NCI-H1048 (cell line): ENCODE measurements at places on chromosomes 11 and 22.

- no peak for DNase-seq
Observed at GRCh38 chr11:29395555-29396072, 621.2 kb downstream of the KCNA4 start.

GRCh38 chr22:41793871-41794270 is 6.6 kb upstream of the CCDC134 start:
- DNase-seq, result no peak

DNA sequence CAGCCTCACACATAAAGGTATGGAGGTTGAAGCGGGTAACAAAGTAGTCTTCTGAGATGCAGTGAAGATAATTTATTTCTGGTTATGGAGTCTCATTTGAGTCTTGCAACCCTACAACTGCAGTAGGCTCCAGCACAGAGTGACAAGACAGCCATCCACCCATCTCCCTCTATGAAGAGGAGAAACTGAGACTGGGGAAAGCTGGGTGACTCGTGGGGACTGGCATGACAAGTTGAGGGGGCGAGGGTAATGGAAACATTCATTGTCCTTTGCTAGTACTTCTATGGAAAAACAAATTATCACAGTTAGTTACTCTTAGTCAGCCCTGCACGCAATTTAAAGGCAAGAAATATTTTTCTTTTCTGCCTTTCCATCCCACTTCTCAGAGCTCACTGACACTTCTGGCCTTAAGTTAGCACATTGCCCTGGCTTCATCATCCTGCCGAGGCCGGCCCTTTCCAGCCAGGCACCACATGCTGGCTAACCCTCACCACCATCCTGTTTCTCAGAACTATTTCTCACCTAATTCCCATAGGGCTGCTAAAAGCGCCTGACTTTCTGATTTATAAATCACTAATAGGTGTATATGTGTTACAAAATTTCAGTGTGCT is 361.1 kb downstream of the ETS1 start:
- DNase-seq, result no peak

- DNase-seq, result no peak
Observed at GRCh38 chr11:7673724-7674434, 579 bp upstream of the CYB5R2 start.

DNA sequence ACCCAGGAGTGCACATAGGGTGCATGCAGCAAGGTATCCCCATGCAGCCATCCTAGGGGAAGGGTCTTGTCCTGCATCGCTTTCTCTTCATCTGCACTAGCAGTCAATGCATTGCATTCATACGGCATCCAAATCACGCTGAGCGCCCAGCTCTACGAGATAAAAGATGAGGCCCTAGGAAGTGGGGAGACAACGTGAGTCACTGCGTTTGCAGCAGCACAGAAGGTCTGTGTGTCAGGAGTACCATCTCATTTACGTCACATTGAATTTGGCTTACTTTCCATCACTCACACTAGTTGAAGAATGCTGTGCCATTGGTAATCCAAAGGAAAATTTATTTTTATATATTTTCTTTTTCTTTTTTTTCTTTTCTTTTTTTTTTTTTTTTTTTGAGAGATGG is 2.5 kb upstream of the ST14 start:
- no peak for DNase-seq

GRCh38 chr11:12066799-12067508 is 43.4 kb upstream of the MICAL2 start:
- DNase-seq, result no peak

- DNase-seq, result no peak
Observed at GRCh38 chr11:93467054-93467453, 76.1 kb downstream of the SMCO4 start.

DNA sequence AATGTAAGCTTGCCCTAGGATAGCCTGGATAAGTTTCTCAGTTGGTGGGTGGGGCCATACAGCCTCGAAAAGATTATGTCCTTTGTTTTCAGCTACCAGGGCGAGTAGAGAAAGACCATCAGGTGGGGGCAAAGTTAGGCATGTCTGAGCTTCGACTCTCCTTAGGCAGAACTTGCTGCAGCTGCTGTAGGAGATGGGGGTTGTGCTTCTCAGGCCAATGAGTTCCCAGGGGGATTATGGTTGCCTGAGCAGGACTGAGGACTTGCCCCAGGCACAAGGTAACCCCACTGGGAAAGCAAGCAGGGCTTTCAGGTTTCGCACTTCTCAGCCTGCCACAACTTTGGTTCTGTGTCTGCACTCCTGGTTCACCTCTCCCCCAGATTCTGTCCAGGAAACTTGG is 173.4 kb upstream of the SESN3 start:
- no peak for DNase-seq

DNA sequence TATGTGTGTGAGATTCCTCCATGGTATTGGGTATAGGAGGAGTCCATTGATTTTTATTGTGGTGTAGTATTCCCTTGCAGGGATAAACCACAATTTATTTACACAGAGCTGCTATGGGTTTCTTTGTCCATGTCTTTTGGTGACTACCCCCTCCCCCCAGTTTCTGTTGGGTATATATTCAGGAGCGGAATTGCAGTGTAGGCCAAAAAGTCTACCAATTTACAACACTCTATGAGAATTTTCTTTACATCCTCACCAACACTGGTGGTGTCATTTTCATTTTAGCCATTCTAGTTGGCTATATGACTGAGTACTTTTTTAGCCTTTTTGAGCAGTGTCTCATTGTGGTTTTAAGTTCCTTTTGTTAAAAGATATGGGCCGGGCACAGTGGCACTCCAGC is 55.2 kb upstream of the ATXN10 start:
- no peak for DNase-seq

- no peak for DNase-seq
Observed at GRCh38 chr11:82680252-82680651, 53.4 kb downstream of the FAM181B start.

DNA sequence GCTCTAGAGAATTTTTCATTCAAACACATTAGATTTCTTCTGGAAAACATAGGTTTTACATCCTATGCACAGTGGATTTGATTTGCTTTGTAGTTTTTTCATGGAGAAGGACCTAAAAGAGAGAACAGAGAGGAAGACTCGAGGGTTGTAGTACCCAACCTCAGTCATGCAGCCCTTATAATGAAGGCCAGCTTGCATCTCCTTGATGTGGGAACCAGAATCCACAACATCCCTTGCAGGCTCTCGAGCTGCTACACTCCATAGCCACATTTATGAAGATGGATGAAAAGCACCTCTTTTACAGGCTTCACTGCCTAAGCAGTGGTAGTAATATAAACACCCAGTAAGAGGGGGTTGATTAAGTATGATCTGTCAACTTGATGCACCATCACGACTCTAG is 9.5 kb upstream of the OR5B12 start:
- DNase-seq, result no peak

DNA sequence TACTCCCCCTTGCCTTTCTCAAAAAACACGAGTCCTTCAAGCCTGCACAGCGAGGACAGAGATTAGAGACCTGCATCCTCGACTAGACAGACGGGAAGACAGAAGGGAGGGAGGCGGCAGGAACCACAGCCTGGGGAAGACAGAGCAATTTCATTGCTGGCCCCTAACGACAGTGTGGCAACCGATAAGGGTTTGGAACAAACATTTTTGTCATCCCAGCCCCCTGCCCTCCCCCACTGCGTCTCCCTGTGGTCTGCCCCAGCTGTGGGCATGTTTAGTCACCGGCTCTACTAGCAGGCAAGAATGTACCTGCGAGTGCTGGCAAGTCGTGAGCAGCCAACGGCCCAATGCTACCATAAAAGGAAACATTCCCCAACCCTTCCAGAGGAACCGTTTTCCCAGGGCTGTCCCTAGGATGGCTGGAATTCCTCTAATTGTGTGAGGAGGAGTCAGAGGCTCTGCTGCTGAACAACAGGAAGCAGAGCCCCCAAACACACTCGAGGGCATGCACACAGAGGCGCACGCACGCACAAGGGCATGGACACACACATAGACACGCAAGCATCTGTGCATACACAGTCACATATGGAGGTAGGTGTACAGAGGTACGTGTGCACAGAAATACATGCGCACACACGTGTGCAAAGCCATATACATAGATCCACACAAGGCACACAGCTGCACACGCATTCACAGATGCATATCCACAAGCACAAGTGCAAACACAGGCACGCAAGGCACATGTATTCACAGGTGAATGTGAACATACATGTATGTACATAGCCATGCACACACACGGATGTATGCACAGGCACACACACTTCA is 58.3 kb downstream of the MYH9 start:
- DNase-seq, result no peak

GRCh38 chr11:71198141-71198822 is 54.1 kb downstream of the SHANK2 start:
- DNase-seq, result no peak

GRCh38 chr11:2742611-2743426 is 43.0 kb upstream of the KCNQ1OT1 start:
- no peak for DNase-seq

DNA sequence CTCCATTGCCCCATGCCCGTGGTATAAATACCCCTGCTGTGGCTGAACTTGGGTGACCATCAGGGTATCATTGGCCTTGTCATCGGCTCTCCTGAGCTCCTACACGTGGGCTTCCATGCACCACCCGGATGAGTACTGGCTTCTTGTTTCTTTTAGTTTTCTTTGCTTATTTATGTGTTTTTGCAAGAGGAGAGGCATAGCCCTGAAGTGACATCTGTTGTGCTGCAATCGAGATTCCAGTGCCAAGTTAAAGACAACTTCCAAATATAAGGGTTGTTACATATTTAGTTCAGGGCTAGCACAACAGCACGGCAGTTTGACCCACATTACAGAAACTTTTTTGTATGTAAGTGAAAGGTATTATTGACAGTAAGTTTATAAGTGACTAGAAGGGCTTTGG is 1087.1 kb downstream of the TBC1D22A start:
- no peak for DNase-seq

DNA sequence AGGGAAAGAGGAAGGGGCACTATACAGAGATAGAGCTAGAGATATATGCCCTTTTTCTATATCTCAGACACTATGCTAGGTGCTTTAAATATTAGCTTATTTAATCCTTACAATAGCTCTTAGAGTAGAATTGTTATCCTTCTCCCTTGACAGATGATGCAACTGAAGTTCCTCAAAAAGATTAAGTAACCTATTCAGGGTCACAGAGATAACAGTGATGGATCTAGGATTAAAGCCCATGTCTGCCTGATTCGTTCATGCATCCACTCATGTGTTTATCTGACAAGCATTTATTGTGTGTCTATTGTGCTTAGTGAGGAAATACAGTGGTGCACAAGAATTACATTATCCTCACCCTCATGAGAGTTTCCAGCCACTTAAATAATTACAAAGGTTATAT is 8.7 kb downstream of the CCDC83 start:
- no peak for DNase-seq

DNA sequence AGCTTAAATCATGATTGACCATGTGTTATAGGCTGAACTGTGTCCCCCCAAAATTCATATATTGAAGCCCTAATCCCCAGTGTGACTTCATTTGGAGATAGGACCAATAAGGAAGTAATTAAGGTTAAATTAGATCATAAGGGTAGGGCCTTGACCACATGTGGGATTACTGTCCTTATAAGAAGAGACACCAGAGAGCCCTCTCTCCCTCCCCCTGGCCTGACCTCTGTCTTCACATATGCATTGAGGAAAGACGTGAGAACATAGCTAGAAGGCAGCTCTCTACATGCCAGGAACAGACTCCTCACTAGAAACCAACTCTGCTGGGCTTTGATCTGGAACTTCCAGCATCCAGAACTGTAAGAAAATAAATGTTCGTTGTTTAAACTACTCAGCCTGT is 13.6 kb upstream of the NUP50 start:
- no peak for DNase-seq

- DNase-seq, result no peak
Observed at GRCh38 chr11:130003717-130004001, 1.0 kb upstream of the PRDM10 start.

GRCh38 chr11:59551659-59552521 is 40.6 kb downstream of the OR4D9 start:
- DNase-seq, result no peak

DNA sequence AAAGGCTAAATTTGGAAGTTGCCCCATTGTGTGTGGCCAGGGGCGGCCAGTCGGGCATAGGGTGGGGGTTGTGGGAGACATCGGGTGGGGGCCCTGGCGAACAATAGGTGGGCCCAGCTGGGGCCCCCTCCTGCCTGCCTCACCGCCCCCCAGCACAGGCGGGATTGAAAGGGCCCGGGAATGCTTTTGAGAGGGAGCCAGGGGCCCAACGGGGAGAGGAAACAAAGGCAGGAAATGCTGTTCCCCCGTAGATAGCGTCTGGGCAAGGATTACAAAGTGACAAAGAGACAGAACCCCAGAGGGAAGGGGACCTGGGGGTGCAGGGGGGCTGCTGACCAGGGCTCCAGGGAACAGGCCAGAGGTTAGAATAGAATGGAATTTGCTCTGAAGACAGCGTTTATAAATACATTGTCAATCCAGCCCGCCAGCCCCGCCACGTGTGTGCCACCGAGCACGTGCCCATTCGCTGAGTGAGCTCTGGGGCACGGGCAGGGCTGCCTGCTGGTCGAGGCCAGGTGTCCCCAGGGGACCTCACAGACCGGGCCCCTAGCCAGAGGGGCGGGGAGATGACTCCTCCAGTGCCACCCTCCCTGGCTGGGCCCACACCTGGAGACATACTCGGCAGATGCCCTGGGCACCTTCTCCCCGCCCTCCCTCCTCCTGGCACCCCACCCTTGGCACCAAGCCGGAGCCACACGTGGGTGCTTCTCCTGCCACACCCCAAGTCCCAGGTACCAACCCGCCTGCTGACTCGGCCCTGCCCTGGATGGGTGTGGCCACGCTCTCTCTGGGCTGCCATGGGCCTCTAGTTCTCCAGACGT is 9.7 kb downstream of the PDGFB start:
- DNase-seq, result no peak

- no peak for DNase-seq
Observed at GRCh38 chr22:39643311-39644083, 72.9 kb downstream of the CACNA1I start.

- DNase-seq, result no peak
Observed at GRCh38 chr22:38258895-38259294, 13.9 kb downstream of the TMEM184B start.

- no peak for DNase-seq
Observed at GRCh38 chr22:24985826-24986214, 33.3 kb downstream of the KIAA1671 start.

DNA sequence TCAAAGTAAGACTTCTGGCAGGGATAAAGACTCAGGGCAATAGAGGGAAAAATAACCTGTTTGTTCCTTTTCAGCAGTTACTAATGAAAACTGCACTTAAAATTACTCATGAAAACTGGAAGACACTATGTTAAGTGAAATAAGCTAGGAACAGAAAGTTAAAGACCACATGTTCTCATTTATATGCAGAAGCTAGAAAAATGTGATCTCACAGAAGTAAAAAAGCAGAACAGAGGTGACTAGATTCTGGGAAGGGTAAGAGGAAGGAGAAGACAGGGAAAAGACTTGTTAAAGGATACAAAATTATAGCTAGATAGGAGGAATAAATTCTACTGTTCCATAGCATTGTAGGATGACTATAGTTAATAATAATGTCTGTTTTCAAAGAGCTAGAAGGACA is 22.2 kb downstream of the HPS5 start:
- no peak for DNase-seq

- DNase-seq, result no peak
Observed at GRCh38 chr22:31921106-31921505, 23.2 kb upstream of the YWHAH start.
